ENCODE measurements at places on chromosomes 7 and 10.

DNA sequence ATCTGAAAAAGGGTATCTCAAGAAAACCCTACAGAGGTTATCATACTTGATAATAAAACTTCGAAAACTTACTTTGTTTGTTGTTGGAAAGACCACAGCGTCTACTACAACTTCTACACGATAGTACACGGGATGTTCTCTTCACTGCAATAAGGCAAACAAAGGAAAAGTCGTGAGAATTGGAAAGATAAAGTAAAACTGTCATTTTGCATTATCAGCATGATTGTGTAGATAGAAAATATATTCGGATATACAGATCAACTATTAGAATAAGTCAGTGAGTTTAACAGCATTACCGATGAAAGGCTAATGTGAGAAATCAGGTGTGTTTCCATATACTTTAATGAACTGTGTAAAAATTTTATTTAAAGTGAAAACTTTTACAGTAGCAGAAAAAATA lies 287.4 kb downstream of the KLF6 start:
- DNase-seq: no peak

DNA sequence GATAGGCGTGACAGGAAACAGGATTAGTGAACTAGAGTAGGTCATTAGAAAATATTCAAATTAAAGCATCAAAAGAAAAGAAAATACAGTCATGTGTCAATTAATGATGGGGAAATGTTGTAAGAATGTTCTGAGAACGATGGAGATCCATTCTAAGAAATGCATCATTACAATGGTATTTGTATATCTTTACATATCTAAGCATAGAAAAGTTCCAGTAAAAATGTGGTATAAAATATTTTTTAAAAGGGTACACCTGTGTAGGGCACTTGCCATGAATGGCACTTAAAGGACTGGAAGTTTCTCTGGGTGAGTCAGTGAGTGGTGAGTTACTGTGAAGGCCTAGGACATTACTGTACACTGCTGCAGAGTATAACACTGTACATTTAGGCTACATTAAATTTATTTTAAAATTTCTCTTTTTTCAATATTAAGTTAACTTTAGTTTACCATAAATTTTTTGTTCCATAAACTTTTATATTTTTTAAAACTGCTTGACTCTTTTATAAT lies 282.5 kb downstream of the BMPER start:
- DNase-seq: no peak

- no peak for DNase-seq
These were observed 15.1 kb upstream of the CRYGN start for GRCh38 chr7:151454932-151455530.

DNA sequence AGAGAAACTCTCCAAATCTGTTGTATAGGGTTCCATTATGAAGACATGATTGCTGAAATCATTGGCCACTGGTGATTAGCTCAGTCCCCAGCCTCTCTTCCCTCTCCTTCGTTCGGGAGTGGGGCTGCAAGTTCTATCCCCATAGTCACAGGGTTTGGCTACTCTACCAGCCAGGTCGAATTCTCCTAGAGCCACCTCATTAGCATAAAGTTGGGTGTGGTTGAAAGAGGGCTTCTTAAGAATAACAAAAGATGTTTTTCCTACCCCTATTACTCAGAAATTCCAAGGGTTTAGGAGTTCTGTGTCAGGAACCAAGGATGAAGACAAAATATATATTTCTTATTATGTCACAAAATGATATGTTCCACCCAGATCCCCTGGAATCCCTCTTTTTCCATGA lies 166.2 kb upstream of the YAE1 start:
- no peak for DNase-seq

GRCh38 chr7:33781796-33782195 lies 123.5 kb upstream of the BMPER start:
- no peak for DNase-seq

DNA sequence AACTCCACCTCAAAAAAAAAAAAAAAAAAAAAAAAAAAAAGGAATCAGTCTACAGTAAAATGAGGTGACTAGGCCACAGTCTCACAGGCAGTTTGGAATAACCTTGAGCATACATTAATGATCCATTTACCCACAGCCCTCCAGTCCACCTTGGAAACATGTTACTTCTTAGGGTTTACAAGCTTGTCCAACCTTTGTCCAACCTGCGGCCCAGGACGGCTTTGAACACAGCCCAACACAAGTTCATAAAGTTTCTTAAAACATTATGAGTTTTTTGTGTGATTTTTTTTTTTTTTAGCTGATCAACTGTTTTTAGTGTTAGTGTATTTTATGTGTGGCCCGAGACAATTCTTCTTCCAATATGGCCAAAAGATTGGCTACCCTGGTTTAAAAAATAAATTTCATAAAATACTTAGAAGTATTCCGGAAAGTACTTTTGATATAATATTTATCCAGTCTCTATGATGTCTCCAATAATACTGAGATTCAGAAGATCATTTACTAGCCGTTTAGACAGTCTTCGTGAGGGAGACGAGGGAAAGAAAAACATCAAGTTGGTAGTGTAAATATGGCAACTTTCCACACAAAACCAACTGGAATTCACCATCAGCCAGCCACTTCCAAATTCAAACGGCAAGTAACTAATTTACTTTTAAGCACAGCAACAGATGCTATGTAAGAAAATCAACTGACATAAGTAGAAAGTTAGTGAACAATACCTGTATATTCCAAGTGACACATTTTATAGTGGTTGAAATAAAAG lies 9.9 kb downstream of the BAZ1B start:
- DNase-seq: no peak

GRCh38 chr7:132435016-132435990 lies 141.0 kb downstream of the PLXNA4 start:
- DNase-seq: peak; percentile 20

All from suppressor macrophage (primary cell).